ENCODE measurements at places on chromosomes 6 and 20.

DNA sequence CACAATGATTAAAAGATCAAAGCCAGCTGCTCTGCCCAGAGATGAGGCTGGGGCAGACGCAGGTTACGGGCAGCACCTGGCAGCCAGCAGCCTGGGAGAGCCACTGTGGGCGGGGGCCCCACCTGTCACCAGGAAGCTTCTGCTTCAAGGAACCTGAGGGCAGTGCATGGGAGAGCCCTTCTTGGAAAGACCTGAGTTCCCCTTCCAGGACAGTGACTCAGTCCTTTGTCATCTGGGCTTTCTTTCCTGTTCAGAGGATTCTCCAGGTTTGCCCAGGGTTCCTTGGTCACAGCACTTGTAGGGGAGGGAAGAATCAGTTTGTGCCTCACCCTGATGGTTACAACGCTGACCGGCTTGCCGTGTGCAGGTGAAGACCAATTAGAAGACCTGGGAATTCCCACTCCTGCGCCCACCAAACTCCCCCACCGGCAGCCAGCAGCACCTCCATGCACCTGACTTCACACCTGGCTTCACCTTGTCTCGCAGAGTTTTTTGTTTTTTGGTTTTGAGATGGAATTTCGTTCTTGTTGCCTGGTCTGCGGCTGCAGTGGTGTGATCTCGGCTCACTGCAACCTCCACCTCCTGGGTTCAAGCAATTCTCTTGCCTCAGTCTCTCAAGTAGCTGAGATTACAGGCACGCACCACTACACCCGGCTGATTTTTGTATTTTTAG lies 2.0 kb downstream of the ZBP1 start:
- DNase-seq, result no peak

DNA sequence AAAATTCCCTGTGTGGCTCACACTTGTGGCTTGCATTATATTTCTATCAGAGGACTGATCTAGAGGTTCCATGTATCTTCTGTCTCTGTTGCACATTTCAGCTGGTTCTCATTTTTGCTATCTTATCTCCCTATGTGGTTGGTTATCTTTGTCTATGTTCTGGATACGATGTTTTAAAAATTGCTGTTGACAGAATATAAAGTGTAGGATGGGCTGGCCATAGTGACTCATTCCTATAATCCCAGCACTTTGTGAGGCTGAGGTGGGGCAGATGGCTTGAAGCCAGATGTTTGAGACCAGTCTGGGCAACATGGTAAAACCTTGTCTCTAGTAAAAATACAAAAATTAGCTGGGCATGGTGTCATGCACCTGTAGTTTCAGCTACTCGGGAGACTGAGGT lies 9.9 kb upstream of the ULBP3 start:
- DNase-seq, result no peak

DNA sequence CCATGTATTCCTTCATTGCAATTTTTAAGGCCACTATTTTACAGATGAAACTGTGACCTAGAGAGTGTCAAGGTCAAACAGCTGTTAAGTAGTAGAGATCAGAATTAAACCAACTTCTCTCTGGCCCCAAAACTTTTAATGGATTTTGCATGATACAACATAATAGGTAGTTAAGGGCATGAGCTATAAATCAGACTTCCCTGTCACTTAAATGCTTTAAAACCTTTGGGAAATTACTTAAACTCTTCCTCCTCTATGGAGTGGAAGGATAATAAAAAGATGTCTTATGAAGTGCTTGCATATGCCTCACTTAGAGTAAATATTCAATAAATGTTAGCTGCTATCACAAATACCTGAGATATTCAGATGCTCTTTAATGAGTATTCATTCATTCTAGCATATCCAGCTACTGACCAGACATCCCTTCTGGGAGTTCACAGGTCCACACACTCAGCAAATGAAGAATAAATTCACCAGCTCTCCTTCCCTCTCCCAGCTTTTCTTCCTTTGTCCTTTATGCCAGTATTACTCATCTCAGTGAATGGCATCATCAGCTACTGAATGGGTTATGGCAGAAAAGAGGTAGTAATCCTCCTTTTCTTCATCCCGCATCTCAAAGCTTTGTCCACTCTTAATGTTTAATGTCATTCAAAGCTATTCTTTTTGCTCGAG lies 36.2 kb downstream of the EYA4 start:
- no peak for DNase-seq

DNA sequence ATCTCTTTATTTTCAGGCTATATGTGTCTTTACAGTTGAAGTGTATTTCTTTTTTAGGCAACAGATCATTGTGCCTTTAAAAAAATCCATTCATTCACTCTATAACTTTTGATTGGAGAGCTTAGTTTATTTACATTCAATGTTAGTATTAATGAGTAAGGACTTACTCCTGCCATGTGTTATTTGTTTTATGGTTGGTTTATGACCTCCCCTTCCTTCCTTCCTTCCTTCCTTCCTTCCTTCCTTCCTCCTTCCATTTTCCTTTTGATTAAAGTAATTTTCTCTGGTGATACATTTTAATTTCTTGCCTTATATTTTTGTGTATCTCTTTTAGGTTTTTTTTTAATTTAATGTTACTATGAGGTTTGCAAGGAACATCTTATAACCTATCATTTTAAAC lies 1005.3 kb upstream of the EPHA7 start:
- no peak for DNase-seq
